ENCODE measurements at places on chromosomes 7 and 10. TPM values are rescaled to one million over a fixed set of nuclear protein-coding genes. Genes with fewer than 3 reads are reported as not detected.

FGFR2 gene
- 0.17 TPM for total RNA-seq

GJC3 gene
- total RNA-seq = 0.18 TPM

OR9A2 gene
- total RNA-seq = not detected

CUZD1 gene
- total RNA-seq = 0.40 TPM

NKX1-2 gene
- total RNA-seq = 0.86 TPM

CLDN4 gene
- 724 TPM for total RNA-seq

NEBL gene
- 14.7 TPM for total RNA-seq

FAM237B gene
- total RNA-seq = not detected

C10orf105 gene
- total RNA-seq = not detected

EPHB6 gene
- 30.5 TPM for total RNA-seq

PPA1 gene
- total RNA-seq = 392 TPM

MYO1G gene
- total RNA-seq = 0.17 TPM

ASAH2 gene
- total RNA-seq = 14.0 TPM

ABCC2 gene
- total RNA-seq = 2.4 TPM

OR2A42 gene
- total RNA-seq = not detected

MOGAT3 gene
- total RNA-seq = not detected

TCAF2 gene
- 9.7 TPM for total RNA-seq

TAS2R41 gene
- not detected for total RNA-seq

PNLIPRP1 gene
- not detected for total RNA-seq

MRPS16 gene
- 230 TPM for total RNA-seq

SAMD9 gene
- 3.0 TPM for total RNA-seq

FFAR4 gene
- 1.5 TPM for total RNA-seq

MBLAC1 gene
- 4.3 TPM for total RNA-seq

SFTPA1 gene
- total RNA-seq = not detected

ZNF107 gene
- total RNA-seq = 4.8 TPM

VWDE gene
- 7.7 TPM for total RNA-seq

ODAD2 gene
- 3.4 TPM for total RNA-seq

EVX1 gene
- 0.35 TPM for total RNA-seq

SMO gene
- 15.5 TPM for total RNA-seq

CHAT gene
- total RNA-seq = not detected

PIP gene
- not detected for total RNA-seq

PON3 gene
- total RNA-seq = not detected

HEPACAM2 gene
- total RNA-seq = not detected

KNDC1 gene
- total RNA-seq = not detected

GIMAP2 gene
- not detected for total RNA-seq

PRKG1 gene
- total RNA-seq = 6.3 TPM

CCDC126 gene
- 3.2 TPM for total RNA-seq

RAPGEF5 gene
- total RNA-seq = 5.6 TPM

WEE2 gene
- total RNA-seq = not detected

TMEM209 gene
- 17.7 TPM for total RNA-seq

NPY4R gene
- total RNA-seq = not detected

ARL4A gene
- 25.1 TPM for total RNA-seq

NSMCE4A gene
- 46.3 TPM for total RNA-seq

FOXP2 gene
- total RNA-seq = not detected

STEAP2 gene
- 4.7 TPM for total RNA-seq

CCZ1 gene
- 40.8 TPM for total RNA-seq

CDC14C gene
- total RNA-seq = not detected

AS3MT gene
- 1.7 TPM for total RNA-seq

NCF1 gene
- total RNA-seq = not detected

SEPTIN14 gene
- total RNA-seq = not detected

ZNF33B gene
- 11.7 TPM for total RNA-seq

POP7 gene
- total RNA-seq = 154 TPM

TMEM229A gene
- not detected for total RNA-seq

BAIAP2L1 gene
- 30.5 TPM for total RNA-seq

PLCE1 gene
- total RNA-seq = 11.4 TPM

Measured in PC-3 (cell line).